SJCRH30 (cell line): ENCODE measurements at places on chromosomes 1 and 21. TPM values are rescaled to one million over a fixed set of nuclear protein-coding genes. Genes with fewer than 3 reads are reported as not detected.

GRCh38 chr1:167707942-167708341 is 13.8 kb upstream of the MPZL1 start:
- H3K27me3 ChIP-seq = no peaks in the 10 kb centered on the region
- no peak overlapping the region for H3K27ac ChIP-seq
- H3K36me3 ChIP-seq = no peaks in the 10 kb centered on the region
- peaks cover 45% of the 10 kb centered on the region for H3K4me1 ChIP-seq
- H3K4me3 ChIP-seq = no peak overlapping the region
- no peak for DNase-seq

GRCh38 chr1:42195841-42196240 is 31.3 kb upstream of the GUCA2A start:
- H3K4me3 ChIP-seq = no peak overlapping the region
- no peak overlapping the region for H3K27ac ChIP-seq
- no peaks in the 10 kb centered on the region for H3K4me1 ChIP-seq
- H3K36me3 ChIP-seq = peaks cover 53% of the 10 kb centered on the region
- H3K27me3 ChIP-seq = no peaks in the 10 kb centered on the region

- 0 out of 2 replicates have a peak, but pooled peaks cover 3% of the 10 kb centered on the region for H3K4me1 ChIP-seq
- H3K36me3 ChIP-seq = no peaks in the 10 kb centered on the region
- no peak overlapping the region for H3K27ac ChIP-seq
- no peaks in the 10 kb centered on the region for H3K27me3 ChIP-seq
- no peak for DNase-seq
- H3K4me3 ChIP-seq = no peak overlapping the region
Observed at GRCh38 chr21:25507522-25507921, 99.8 kb downstream of the MRPL39 start.

- H3K27me3 ChIP-seq = no peaks in the 10 kb centered on the region
- H3K4me1 ChIP-seq = no peaks in the 10 kb centered on the region
- DNase-seq = no peak
- no peak overlapping the region for H3K27ac ChIP-seq
Observed at GRCh38 chr1:173023343-173023742, 27.4 kb downstream of the TNFSF18 start.

DNA sequence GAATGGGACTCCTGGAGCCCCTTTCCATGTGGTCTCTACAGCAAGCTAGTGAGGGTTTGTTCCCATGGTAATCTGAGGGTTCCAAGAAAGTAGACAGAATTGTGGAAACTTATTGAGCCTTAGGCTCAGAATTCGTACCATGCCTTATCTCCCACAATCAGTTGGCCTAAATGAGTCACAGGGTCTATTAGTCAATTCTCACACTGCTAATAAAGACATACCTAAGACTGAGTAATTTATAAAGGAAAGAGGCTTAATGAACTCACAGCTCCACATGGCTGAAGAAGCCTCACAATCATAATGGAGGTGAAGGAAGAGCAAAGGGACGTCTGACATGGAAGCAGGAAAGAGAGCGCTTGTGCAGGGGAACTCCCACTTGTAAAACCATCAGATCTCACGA is 106.6 kb upstream of the CXADR start:
- H3K27ac ChIP-seq = no peak overlapping the region
- H3K4me1 ChIP-seq = no peaks in the 10 kb centered on the region
- H3K4me3 ChIP-seq = no peak overlapping the region
- no peak for DNase-seq
- no peaks in the 10 kb centered on the region for H3K27me3 ChIP-seq
- no peaks in the 10 kb centered on the region for H3K36me3 ChIP-seq

DNA sequence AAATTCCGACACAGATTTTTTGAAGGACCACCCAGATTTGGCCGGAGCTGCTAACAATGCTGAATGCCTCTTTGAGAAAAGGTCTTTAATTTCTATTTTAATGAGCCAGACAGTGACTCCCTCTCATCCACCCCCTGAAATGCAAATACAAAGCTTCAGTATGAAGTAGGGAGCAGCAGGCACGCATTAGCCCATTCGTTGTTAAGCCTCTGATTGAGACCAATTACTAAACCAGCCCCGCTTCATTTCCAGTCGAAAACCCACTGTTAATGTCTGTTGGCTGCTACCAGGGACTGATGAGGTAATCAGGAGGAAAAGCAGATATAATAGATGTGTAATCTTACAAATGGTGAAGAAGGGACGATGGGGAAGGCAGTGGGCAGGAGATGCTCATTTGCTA is 4.8 kb upstream of the C8A start:
- H3K36me3 ChIP-seq = no peaks in the 10 kb centered on the region
- no peak overlapping the region for H3K4me3 ChIP-seq
- DNase-seq = no peak
- no peak overlapping the region for H3K27ac ChIP-seq
- no peaks in the 10 kb centered on the region for H3K4me1 ChIP-seq

- H3K4me1 ChIP-seq = no peaks in the 10 kb centered on the region
- H3K36me3 ChIP-seq = no peaks in the 10 kb centered on the region
- no peak overlapping the region for H3K27ac ChIP-seq
- peak; percentile 18 for DNase-seq
- H3K27me3 ChIP-seq = no peaks in the 10 kb centered on the region
Observed at GRCh38 chr21:36917471-36918158, 48.9 kb downstream of the HLCS start.

DNA sequence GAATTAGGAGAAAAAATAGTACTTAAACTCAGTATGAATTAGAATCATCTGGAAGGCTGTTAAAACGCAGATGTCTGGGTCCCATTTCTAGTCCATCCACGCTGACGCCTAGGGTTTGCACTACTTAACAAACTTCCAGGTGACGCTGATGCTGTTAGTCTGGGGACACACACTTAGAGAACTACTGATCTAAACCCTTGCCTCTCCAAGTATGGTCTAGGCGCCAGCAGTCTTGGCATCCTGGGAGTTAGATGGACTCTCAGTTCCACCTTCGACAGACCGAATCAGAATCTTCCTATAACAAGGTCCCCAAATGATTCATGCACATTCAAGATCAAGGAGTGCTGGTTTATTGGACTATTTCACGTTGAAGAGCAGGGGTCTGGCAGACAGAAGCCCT is 11.5 kb downstream of the DIO1 start:
- H3K27me3 ChIP-seq = no peaks in the 10 kb centered on the region
- DNase-seq = no peak
- no peak overlapping the region for H3K4me3 ChIP-seq
- H3K36me3 ChIP-seq = no peaks in the 10 kb centered on the region; the same call in 1 of the 2 replicates

GRCh38 chr1:180851995-180852887 is 60.5 kb upstream of the KIAA1614 start:
- no peak overlapping the region for H3K27ac ChIP-seq
- no peaks in the 10 kb centered on the region for H3K27me3 ChIP-seq
- DNase-seq = no peak
- no peaks in the 10 kb centered on the region; the same call in 1 of the 2 replicates for H3K36me3 ChIP-seq

- DNase-seq = peak; percentile 91
- no peaks in the 10 kb centered on the region for H3K27me3 ChIP-seq
- peak overlapping the region; percentile 71 for H3K27ac ChIP-seq
- peaks cover 17% of the 10 kb centered on the region for H3K4me1 ChIP-seq
- peak overlapping the region; percentile 24 for H3K4me3 ChIP-seq
Observed at GRCh38 chr1:43493661-43494450, 36.8 kb upstream of the PTPRF start.

DNA sequence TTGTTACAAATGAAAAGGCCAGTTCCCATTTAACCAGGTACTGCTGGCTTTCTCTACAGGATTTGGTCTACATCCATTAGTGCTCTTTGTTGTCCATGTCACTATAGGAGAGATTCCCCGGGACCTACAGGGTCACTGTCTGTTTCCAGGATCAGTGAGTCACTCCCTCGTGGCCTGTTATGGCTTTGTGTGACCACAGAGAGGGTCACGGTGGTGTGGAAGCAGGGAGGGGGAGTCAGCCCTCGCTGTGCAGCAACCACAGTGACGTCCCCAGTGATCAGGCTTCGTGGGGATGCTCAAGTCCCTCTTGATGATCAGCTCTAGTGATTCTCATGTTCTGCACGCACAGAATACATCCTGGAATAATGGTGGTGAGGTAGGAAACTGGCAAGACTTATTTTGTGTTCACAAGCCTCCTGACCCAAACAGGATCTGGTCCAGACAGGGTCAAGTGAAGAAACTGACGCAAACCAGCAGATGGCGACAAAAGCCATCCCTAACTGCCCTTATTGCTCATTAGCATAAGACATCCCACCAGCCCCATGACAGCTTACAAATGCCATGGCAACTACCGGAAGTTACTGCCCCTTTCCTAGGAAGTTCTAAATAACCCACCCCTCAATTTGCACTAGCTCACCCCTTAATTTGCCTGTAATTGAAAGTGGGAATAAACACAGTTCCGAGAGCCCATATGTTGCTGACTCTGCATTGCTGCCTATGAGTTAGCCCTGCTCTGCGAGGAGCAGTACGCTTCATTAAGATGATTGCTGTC is 98.5 kb downstream of the DISC1 start:
- H3K27ac ChIP-seq = no peak overlapping the region
- H3K4me1 ChIP-seq = peaks cover 6% of the 10 kb centered on the region
- peak; percentile 81 for DNase-seq
- no peaks in the 10 kb centered on the region for H3K36me3 ChIP-seq
- no peaks in the 10 kb centered on the region for H3K27me3 ChIP-seq

- no peaks in the 10 kb centered on the region for H3K36me3 ChIP-seq
- no peaks in the 10 kb centered on the region for H3K4me1 ChIP-seq
- H3K4me3 ChIP-seq = no peak overlapping the region
Observed at GRCh38 chr1:155006601-155007101, 4.0 kb downstream of the ZBTB7B start.

DNA sequence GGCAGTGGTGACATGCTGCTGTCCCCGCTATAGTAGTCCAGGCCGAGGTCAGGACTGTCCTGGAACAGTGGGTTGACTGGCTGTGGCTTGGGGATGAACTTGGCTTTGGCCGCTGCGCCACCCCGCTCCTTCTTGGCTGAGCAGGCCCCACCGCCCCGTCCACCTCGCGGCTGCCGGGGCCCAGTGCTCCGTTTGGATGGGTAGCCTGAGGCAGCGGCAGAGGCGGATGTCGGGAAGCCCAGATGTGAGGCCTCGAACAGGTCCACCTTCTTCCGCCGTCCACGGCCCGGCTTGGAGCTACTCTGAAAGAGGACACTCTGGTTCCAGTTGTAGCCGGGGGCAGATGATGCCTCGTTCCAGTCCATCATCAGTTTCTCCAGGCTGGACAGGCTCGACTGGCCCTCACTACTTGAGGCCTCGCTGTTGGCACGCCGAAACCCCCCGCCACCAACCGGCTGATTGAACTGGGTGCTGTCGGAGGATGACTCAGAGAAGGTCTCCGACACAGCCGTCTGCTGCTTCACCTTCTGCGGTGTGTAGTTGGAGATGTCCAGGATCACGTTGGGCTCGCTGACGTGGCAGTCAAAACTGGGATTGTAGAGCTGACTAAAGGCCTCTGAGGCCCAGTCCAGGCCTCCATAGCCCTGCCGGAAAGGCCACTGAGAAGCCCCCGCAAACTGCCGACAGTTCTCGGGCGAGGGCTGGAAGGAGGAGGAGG is 55.6 kb downstream of the AHDC1 start:
- H3K27ac ChIP-seq = no peak overlapping the region
- H3K36me3 ChIP-seq = peaks cover 85% of the 10 kb centered on the region
- DNase-seq = no peak
- peaks cover 28% of the 10 kb centered on the region for H3K4me1 ChIP-seq
- H3K27me3 ChIP-seq = no peaks in the 10 kb centered on the region

DNA sequence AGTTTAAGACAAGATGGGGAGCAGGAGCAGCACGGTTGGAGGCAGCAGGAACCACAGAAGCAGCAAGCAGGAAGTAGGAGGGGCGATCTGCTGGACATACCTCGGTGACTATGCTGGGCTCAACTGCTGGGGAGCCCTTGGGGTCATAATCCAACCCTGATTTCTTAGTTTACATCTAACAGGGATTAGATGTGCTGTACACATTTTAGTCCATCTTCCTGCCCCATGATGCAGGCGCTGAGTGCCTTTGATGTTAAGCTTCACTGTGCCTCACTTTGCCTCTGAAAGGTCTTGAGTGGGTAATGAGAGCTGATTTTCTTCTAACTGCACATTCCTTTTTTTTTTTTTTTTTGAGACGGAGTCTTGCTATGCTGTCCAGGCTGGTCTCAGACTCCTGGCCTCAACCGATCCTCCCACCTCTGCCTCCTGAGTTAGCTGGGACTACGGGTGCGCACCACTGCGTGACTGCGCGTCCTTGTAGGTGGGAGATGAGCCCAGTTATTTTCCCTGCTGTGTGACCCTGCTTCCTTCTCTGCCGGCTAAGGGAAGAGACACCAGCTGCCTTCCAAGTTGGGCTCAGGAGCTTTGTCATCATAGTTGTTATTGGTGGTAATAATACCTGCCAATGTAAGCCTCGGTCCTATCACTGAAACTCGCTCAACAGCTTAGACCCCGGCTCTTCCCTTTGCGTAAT is 1.1 kb upstream of the RCAN3 start:
- no peaks in the 10 kb centered on the region for H3K4me1 ChIP-seq
- DNase-seq = no peak
- no peak overlapping the region for H3K4me3 ChIP-seq

DNA sequence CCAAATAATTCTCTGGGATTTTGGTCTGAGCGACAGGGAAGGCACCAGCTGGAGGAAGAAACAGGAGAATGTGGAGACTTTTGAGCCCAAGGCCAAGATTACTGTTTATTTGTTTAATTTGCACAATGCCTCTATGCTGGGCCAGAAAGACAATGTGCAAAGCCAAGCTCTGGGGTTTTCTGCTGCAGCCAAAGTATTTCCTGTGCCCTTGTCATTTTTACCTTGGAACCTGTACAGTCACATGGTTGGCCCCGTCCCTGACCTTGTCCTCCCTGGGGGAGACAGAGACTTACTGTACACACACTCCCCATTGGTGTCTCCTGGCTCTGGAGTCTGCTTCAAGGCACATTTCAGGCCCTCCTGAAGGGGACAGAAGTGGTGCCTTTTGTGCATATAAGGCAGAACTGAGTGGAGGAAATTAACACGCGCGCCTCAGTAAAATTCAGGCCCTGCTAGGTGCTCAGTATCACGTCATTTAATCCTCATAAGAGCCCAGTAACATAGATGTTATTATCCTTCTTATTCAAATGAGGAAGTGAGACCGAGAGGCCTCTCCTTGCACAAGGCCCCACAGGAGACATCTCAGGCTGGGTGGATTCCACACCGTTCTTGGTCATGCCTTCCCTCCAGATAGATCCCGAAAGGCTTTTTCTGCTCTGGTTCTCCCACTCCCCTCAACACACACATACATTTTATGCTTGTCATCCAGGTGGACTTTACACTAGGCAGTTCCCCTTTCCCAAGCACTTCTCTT is 21.1 kb downstream of the C1orf115 start:
- no peak overlapping the region for H3K4me3 ChIP-seq
- no peak for DNase-seq
- peaks cover 4% of the 10 kb centered on the region; the same call in 1 of the 2 replicates for H3K4me1 ChIP-seq
- H3K36me3 ChIP-seq = no peaks in the 10 kb centered on the region
- no peak overlapping the region for H3K27ac ChIP-seq

- H3K36me3 ChIP-seq = no peaks in the 10 kb centered on the region
- 0 out of 2 replicates have a peak overlapping the region, but pooled peaks have one; percentile 3 for H3K27ac ChIP-seq
- peaks cover 47% of the 10 kb centered on the region for H3K4me1 ChIP-seq
- DNase-seq = peak; percentile 41
- no peak overlapping the region for H3K4me3 ChIP-seq
- no peaks in the 10 kb centered on the region for H3K27me3 ChIP-seq
Observed at GRCh38 chr1:223702735-223703667, 9.3 kb upstream of the CAPN2 start.

SPRR4 gene
- not detected in 2 replicates for total RNA-seq

NR1I3 gene
- total RNA-seq = not detected in 2 replicates

OR14K1 gene
- not detected in 2 replicates for total RNA-seq

CRABP2 gene
- 0.43 and 0.85 TPM in 2 replicates for total RNA-seq

AUNIP gene
- total RNA-seq = 28.9 and 34.3 TPM in 2 replicates

SERINC2 gene
- total RNA-seq = 14.2 and 17.1 TPM in 2 replicates

DCST1 gene
- total RNA-seq = not detected in 2 replicates

SH2D5 gene
- total RNA-seq = 8.4 and 10.7 TPM in 2 replicates

OR10J1 gene
- not detected in 2 replicates for total RNA-seq

CRNN gene
- total RNA-seq = not detected in 2 replicates

TEDDM1 gene
- total RNA-seq = not detected in 2 replicates
